ENCODE measurements at places on chromosomes 2 and 18.

GRCh38 chr18:56388571-56388970, 249.8 kb downstream of the TXNL1 start:
- no peak for DNase-seq

GRCh38 chr2:42914314-42914713, 121.9 kb upstream of the HAAO start:
- DNase-seq = no peak

DNA sequence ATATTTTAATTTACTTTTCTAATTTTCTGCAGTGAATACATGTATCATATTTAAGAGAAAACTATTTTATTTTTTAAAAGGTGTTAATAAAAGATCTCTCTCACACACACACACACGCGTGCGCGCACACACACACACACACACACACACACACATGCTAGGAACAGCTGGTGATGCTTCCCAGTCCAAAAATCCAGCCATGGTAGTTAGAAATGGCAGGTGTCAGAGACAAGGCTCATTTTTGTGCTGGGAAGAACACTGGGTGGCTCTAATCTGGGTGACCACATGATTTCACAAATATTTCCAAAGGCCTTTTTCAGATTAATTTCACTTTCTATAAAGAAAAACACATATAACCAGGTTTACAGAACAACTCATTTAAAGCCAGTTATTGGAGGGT, 104.5 kb upstream of the NCK2 start:
- no peak for DNase-seq

- no peak for DNase-seq
These were observed 97.8 kb upstream of the SP3 start for GRCh38 chr2:174062934-174063333.

DNA sequence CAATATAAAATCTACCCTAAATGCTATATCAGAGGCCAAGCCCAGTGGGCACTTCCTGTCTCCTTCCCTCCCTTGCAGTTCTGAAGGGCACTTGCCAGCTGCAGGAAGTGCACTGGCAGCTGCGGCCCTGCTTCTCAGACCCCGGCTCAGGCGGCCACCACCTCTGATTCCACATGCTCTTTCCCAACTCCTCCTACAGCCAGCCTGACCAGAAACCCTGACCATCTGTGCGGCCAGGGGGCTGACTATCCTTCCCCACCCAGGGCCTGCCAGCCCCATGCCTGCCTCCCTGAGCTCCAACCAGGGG, 88.6 kb downstream of the ZBTB7C start:
- DNase-seq = no peak

GRCh38 chr2:221216636-221217035, 355.5 kb downstream of the EPHA4 start:
- DNase-seq = no peak

GRCh38 chr2:10135296-10136089, 13.0 kb downstream of the RRM2 start:
- DNase-seq = no peak

- DNase-seq = no peak
These were observed 30.7 kb upstream of the DUSP2 start for GRCh38 chr2:96175951-96176350.

GRCh38 chr2:105834931-105835330, 90.2 kb downstream of the NCK2 start:
- peak; percentile 82 for DNase-seq

DNA sequence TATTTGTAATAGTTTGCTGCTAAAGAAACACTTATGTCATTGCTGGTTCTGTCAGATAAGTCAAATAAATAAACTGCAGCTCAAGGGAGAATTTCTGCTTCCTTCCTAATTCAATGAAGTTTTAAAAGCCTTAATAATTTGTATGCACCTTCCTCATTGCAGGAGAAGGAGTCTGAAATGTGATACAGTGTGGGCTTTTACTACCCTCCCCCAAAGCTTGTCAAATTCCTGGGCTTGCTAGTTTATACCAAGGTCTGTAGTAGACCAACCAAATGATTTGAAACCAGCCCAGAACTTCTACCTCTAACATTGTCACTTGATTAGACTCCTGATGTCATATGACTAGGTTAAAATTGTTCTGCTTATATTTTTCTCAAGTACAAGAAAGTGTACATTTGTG, 131.8 kb downstream of the DTNA start:
- no peak for DNase-seq

- no peak for DNase-seq
These were observed 27.9 kb upstream of the CCBE1 start for GRCh38 chr18:59725142-59725541.

- DNase-seq = no peak
These were observed 187.3 kb downstream of the VAPA start for GRCh38 chr18:10100941-10101701.

DNA sequence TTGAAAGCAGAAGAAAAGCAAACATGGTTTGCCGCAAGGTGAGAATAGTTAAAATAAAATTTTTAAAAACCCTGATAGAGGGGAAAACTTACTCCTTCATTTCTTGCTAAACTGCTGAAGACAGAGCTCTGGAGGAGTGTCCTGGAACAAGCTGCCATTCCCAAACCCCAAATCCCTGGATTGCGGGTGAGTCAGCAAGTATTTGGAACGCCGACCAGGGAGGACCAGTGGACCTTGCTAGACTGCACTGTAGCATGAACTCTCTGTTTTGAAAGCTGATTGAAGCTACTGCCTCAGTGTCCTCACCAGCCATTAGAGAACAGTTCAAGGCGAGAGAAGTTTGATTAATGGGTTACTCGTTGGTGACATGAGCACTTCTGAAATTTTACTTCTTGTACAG, 99.4 kb upstream of the RASGRP3 start:
- DNase-seq = no peak

GRCh38 chr2:202950592-202950991, 38.5 kb downstream of the CARF start:
- DNase-seq = peak; percentile 13

- no peak for DNase-seq
These were observed 24.6 kb downstream of the TEX44 start for GRCh38 chr2:231617059-231617926.

DNA sequence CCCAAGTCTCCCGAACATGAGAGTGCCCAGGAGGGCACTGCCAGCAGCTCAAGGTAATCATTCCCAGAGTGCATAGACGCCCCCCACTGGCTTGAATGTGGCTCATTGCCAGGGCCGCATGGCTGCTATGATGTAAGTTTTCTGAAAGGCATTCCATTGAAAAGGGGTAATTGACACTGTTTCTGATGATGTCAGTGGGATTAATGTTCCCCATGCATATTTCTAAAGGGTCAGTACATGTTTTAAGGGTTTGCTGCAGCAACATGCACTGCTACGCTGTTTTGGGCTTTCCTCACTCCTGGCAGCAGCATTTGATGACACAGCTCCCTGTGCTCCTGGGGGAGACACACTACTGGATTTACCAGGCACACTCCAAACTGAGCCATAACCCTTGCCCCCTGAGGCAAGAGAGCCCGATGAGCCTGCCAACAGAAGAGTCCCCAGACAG, 36.7 kb downstream of the KIAA2012 start:
- peak; percentile 15 for DNase-seq

- no peak for DNase-seq
These were observed 800.9 kb downstream of the LRP1B start for GRCh38 chr2:141329964-141330363.

DNA sequence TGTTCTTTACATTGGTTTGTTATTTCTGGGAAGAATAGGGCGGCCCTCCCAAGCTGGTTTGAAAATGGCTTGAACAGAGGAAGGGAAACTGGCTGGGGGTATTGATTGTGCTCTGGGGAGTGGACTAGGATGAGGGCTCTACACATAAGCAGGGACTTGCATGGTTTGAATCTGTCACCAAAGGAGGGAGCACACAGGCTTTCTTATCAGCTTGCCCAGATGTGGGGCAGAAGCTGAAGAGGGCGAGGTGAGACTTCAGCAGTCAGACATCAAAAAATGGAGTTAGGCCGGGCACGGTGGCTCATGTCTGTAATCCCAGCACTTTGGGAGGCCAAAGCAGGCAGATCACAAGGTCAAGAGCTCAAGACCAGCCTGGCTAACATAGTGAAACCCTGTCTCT, 7.2 kb upstream of the RAB12 start:
- DNase-seq = no peak

GRCh38 chr2:38141501-38141900, 65.5 kb upstream of the CYP1B1 start:
- DNase-seq = no peak

DNA sequence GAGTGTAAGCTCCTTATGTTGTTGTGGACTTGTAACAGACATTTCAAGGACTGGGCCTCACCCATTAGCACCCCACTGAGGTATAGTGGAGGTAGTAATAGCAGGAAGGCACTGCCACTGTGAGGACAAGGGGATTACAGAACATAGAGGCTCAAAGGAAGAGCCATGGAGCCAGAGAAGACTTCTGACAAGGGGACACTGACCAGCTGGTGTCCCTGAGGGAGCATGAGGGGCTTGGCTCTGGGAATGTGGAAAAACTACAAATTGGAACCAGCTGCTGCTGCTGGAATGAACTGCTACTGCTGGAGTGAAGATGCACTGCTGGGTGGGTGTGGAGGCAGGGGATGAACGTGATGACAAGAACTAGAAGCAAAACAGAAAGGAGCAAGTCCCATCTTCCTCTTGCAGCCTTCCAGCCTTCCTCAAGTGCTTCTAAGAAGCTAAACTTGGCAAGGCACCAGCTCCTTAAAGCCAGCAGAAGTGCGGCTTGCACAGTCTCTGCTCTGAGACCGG, 167.3 kb upstream of the NOSTRIN start:
- no peak for DNase-seq

DNA sequence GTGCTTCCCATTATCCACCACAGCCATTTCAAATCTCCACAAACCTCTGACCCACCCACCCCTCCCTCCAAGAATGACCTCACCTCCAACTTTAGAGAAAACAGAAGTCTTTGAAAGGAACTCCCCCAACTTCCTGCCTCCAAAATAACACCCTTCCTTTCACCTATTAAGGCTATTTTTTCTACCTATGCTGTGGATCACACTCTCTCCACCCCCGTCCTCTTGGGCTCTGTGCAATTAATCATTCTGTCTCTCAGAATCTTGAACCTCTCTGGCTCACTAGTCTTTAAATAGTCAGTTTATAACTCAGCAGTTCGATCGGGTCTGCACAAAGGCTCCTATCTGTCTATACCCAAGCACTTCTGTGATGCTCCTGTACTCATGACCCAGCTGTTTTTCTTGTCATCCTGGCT, 37.3 kb upstream of the XPO1 start:
- peak; percentile 12 for DNase-seq

- no peak for DNase-seq
These were observed 112.1 kb upstream of the SIX2 start for GRCh38 chr2:45121236-45121927.

DNA sequence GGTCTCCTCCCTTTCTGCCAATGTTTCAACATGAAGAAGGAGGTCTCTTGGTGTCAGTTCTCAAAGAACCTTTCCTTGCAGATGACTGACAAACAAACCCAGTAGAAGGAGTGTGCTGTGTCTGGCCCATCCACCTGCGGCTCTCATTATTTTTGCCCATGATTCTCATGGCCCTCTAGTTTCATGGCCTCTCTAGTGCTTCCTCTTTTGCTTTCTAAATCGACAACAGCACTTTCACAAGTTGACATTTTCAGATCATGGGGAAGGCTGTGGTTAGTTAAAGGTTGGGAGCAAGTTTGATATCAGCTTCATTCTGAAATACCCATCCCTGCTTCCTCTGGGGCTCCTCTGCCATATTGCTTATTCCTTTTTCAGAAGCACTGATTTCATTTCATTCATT, 805.2 kb downstream of the SLC4A3 start:
- DNase-seq = no peak

GRCh38 chr18:45107425-45107824, 426.7 kb downstream of the SETBP1 start:
- no peak for DNase-seq

DNA sequence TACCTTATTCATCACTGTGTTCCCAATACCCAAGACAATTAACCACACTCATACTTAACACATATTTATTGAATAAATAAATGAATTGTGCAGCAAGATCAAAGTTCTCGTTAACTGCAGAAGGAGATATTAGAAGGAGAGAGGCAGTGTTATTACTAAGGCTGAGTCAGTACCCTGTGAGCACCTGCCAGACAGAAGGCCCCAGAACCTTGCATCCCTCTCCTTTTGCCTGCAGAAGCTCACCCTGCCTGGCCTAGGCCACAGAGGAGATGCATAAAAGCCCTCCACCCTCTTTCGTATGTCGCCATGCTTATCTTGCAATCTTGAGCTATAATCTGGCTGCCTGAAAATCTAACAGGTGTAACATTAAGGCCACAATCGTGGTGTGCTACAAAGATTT, 20.5 kb upstream of the RNF149 start:
- no peak for DNase-seq

- DNase-seq = no peak
These were observed 368.7 kb downstream of the CDH19 start for GRCh38 chr18:66235206-66235605.

All from OCI-LY7 (cell line).